ENCODE measurements at places on chromosomes 5 and 9.

DNA sequence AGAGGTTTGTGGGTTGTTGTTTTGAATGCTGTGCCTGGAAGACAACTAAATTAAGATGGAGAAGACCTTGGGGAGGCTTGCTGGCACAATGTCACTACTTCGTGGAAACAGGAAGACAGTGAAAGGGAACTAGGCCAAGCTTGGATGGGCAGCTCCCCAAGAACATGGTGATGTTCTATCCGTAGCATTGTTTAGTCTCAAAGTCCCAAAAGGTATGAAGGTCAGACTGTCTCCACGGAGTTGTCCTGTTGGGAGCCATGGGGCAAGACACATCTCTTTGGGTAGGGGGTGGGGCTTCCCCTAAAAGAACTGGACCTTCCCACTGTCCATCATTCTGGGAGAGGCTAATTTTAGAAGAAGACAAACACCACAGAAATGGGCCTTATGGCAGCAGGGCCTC lies 140.5 kb downstream of the ENTREP1 start:
- no peak for DNase-seq

DNA sequence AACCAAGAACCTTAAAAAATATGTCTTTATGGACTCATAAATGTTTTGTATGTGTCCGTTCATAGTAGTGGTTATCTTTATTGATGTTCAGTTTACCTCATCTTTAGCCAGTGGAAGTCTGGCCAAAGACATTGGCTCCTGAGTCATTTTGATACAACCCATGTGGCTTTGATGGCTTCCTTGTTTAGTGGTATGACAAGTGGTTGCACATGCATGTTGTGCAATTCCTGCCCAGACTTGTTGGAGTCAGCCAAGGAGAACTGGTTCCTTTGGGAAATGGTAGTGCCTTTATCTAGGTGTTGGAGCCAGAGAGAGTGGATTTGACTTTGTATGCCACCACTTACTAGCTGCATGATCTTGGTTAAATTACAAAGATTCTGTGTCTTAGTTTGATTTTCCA lies 94.3 kb downstream of the RPS23 start:
- DNase-seq: no peak

- no peak for DNase-seq
Measured at GRCh38 chr9:131296460-131296859, 6.9 kb downstream of the PLPP7 start.

- peak; percentile 43 for DNase-seq
Measured at GRCh38 chr9:127123064-127123890, 842 bp upstream of the ANGPTL2 start.

DNA sequence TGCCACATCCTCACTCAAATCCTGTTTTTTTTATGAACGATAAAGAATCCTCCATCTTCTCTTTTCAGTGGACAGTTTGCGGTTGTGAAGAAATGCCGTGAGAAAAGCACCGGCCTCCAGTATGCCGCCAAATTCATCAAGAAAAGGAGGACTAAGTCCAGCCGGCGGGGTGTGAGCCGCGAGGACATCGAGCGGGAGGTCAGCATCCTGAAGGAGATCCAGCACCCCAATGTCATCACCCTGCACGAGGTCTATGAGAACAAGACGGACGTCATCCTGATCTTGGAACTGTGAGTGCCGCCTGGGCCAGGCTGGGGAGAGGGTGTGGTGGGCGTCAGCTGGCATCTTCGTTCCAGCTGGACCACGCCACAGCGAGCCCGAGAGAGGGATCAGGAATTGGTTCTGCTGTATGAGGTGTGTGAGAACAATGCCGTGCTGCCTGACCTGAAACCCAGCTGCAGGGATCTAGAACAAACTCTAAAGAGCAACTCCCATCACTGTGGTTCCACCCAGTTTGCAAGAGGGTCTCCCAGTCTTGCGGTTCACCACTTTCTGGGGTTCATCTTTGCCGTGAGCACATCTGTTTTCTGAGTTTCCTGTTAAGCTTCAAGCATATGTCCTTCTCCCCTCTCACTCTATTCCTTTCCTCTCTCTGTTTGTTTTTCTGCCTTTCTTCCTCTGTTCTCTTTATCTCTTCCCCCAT lies 107.4 kb downstream of the DAPK1 start:
- no peak for DNase-seq

DNA sequence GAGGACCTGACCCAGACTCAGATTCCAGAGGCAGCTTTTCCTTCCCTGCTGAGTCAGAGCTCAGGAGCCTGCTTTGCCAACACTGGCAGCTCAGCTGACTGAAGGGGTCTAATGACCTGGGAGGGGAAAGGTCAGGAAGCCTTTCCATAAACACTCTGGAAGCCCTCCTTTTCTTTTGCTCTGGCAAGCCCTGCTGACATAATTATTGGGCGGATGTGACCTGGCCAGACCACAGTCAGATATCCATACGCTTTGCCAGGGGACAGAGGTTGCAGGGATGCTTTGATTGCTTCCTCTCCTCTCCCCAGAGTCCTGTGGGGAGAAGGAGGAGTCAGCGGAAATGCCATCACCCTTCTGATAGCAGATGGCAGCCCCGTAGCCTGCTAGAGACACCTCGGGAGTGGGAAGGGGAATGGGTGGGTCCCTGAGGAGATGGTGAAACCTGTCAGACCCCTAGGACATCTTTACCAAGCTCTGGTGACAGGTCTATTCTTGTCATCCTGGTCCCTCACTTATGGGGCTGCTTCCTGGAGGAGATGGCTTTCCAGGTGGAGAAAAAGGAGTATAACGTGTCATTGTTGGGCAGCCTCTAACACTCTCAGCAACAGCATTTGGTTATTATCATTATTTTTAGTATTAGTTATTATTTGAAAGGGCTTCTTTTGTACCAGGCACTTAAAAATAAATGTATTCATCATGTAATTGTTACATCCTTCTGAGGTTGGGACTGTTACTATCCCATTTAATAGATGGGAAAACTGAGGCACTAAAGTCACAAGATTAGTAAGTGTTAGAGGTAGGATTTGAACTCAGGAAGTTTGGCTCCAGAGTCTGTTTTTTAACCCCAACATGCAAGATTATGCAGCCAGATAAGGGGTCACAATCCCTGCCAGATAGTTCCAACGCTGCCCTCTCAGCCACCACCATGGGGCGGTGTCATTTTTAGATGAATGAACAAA lies 11.6 kb downstream of the COL27A1 start:
- DNase-seq: no peak

DNA sequence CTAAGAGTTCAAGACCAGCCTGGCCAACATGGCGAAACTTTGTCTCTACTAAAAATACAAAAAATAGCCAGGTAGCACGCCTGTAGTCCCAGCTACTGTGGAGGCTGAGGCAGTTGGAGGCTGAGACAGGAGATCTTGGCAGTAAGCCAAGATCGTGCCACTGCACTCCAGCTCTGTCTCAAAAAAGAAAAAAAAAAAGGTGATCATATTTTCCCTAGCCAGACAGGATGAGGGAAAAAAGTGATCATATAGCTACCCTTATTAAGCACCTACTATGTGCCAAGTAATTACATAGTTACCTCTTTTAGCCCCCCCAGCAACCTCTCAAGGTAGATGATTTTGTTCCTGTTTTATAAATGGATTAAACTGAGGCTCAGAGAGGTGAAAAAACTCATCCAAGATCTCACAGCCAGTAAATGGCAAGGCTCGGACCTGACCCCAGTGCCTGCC lies 18.1 kb upstream of the RPL26L1 start:
- no peak for DNase-seq

DNA sequence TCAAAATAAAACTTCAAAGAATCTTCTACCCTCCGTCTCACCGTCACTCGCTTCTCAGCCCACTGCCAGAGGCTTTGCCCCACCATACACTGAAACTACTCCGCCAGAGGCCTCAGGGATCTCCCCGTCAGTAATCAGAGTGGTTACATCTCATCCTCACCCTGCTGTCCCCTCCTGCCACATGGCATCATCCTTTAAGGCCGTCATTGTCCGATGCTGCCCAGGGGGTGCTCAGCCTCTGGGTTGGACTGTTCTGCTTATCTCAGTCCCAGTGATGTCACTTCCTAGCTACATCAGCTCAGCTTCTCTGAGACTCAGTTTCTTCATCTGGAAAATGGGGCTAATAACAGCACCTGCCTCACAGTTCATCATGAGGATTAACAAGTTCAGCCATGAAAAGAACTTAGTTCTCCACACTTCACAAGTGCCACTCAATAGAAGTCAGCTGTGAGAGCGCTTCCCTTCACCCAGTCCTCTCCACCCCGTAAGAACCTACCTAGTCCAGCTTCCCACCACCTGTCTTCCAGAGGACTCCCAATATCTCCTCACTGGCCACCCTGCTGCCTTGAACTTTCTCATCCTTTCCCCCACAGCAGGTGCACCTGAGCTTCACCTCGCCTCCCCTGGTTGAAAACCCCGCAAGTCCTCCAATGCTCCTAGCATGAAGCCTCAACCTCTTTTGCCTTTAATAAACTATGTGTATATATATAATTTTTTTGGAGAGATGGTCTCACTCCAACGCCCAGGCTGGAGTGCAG lies 2.8 kb upstream of the IL3 start:
- DNase-seq: no peak

DNA sequence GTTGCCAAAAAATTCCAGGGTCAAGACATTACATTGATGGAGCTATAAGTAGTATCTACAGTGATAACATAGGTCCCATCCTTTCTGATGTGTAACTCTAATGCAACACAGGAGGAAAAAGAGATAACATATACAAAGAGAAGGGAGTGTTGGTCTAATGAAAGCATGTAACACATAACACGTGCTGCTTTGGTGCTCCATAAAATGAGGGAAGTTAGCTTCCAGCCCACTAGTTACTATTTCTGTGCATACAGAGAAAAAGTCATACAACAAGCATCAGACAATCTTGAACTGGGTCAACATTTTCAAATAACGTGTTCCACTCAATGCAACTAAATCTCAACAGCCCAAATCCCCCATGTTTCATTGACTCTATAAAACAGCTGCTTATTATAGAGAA lies 11.7 kb downstream of the MLLT3 start:
- no peak for DNase-seq

DNA sequence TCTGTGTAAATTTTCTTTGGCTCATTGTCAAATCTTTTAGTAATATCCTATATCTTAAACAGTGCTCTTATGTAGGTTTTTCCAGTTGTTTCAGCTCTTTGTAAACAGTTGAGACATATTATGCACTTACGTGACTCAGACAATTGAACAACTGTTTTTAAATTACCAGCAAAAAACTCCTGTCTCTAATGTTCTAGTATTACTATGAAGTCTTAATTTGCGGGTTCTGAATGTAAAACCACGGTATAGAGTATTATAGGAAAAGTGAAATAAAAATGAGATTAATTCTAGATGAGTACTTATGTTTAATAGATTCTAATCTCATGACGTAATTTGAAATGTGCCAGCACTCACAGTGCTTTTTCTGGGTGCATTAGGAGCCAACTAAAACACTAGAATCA lies 136.0 kb downstream of the GDNF start:
- no peak for DNase-seq

GRCh38 chr5:137714946-137715345 lies 20.9 kb downstream of the KLHL3 start:
- no peak for DNase-seq

DNA sequence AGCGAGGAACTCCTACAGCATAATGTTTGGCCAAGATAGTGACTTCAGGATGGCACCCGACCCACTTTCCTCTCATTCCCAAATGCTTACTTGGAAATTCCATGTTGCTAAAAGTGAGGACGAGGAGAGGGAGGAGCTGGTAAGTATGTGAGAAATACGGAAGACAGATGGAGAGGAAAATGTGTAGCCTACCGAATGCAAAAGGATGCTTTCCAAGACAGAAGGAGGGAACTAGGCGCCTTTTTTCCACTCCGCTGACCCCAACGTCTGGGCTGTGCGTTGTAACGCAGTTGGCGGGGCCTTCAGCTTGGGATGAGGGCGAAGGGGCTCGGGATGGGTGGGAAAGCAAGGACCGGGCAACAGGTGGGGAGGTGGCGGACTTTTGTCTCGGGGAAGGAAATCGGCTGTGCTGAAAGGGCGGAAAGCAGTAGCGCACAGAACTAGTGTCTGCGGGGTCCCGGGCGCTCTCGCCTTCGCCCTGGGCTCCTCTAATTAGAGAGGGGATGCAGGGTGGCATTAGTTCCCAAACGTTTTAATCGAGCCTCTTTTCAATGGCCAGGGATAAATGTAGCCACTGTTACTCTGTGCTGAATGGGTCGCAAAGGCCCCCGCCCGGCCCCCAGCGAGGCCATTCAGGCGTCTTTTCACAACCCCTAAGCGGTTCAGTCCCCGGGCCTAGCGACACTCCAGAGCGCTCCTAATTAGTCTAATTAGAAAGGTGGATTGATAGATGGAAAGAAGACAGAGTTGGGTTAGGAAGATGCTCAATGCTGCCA lies 12.6 kb downstream of the FOXD1 start:
- no peak for DNase-seq

DNA sequence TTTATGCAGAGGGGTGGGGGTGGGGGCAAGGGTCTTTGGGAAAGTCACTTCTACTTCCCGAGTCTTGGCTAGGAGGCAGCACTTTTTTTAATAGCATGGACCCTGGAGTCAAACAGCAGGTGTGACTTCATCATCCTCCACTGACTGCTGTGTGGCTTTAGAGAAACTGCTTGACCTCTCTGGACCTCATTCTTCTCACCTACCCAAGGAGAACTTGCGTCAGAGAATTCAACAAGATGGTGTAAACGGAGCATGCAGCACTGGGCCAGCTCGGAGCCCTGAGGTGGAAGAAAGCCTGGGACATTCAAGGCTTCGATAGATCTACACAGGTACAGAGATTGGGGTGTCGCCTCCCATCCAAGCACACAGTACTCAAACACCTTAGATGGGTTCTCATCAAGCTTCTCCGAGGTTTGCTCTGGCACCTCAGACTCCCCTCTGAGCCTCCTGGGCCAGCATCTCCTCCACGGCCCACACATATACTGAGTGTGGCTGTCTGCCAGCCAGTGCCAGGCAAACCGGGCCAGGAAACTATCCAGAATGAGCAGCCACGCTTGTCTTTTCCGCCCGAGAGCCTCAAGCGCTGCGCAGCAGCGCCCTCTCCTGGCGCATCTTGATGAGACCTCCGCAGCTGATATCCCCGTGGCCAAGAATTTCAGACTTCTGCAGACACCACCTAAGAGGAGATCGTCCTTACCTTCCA lies 4.6 kb upstream of the SLC25A48 start:
- peak; percentile 86 for DNase-seq

- DNase-seq: no peak
Measured at GRCh38 chr5:158616707-158617106, 483.0 kb downstream of the EBF1 start.

DNA sequence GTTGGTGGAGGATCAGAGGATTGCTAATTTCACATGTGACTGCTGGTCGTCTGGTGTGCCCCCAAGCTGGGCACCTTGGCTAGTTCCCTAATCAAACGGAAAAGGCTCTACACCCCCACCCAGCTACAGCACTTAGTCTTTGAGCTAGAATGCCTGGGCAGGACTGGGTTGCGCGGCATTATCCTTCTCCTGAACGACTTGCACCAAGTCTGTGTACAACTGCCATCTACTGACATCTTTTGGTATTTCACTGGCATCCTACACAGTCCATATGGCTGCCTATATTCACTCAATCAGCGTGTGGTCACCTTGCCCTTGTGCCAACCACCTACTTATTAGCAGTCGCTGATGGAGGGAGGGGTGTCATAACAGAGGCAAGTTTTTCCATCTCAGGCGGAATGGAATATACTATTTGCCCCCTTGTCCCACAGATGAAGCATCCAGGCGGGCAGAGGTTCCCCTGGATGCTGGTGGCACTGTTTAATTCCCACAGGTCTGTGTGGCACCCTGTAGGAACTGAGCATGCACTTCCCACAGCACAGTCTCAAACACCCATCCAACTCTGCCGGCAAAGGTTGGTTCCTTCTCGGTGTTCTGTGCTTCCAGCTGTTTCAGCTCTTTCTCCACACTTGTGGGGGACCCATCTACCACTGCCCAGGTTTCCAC lies 150.1 kb downstream of the OSTF1 start:
- peak; percentile 86 for DNase-seq

GRCh38 chr5:135344349-135344748 lies 54.7 kb downstream of the MACROH2A1 start:
- DNase-seq: no peak

All from HT-29 (cell line).